ENCODE measurements at places on chromosomes 13 and 19.
A peak's percentile ranks its signal among the peaks of the same experiment; 100 is the strongest.

GRCh38 chr13:67232384-67232783 lies 2.2 kb upstream of the PCDH9 start:
- no peak for DNase-seq

GRCh38 chr13:113489549-113490495 lies 689 bp downstream of the DCUN1D2 start:
- DNase-seq, result no peak

- no peak for DNase-seq
Observed at GRCh38 chr19:42531313-42531712, 3.0 kb upstream of the CEACAM1 start.

DNA sequence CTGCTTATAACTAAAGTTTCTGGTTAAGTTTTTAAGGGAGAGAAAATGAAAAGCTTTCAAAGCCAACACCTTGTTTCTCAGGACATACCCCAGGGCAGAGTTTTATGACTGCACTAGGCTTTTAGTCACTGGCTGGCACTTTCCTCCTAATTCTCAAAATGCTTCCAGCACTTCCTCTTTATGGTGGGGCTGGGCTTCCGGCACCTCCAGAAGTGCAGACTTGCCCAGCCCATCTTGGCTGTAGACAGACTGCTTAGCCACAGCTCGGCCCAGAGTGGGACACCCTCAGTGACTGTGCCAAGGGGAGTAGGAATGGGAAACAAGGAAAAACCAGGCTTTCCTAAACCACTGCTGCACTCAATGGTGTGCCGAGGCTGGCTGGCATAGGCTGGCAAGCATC lies 23.2 kb upstream of the GTF3A start:
- no peak for DNase-seq

- DNase-seq, result no peak
Observed at GRCh38 chr19:35262101-35262761, 6.5 kb upstream of the USF2 start.

DNA sequence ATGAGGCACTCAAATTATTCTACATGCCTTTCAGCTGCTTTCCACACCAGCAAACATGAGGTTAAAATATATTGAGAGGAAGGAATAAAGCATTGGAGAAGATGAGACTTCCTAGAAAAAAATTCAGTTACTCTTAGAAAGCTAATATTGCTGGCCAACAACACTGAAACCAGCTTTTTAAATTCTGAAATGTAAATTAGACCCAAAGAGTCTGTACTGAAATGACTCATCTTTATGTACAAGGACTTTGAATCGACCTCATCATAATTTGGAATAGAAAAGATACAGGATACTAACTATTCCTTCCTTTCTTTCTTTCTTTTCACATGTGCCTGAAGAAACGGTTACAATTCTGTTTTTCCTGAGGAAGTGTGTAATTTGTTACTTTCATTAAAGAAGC lies 6.5 kb upstream of the HSPH1 start:
- DNase-seq, result no peak

DNA sequence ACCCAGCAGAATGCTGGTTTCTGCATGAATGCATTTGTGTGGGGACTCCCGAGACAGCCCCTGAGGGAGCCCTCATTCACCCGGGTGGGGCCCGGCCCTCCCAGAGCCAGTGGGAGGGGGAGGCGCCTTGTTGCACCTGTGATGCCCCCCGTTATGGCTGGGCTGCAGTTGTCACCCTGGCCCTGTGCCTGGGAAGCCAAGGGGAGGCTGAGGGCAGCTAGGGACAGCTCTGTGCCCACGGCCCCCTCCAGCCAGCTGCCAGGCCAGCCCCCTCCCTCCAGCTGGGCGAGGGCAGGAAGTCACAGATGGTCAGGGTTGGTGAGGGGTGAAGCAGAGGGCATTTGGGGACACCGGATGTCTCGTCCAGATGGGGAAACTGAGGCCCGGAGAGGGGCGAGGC lies 26.1 kb downstream of the NFIC start:
- no peak for DNase-seq

DNA sequence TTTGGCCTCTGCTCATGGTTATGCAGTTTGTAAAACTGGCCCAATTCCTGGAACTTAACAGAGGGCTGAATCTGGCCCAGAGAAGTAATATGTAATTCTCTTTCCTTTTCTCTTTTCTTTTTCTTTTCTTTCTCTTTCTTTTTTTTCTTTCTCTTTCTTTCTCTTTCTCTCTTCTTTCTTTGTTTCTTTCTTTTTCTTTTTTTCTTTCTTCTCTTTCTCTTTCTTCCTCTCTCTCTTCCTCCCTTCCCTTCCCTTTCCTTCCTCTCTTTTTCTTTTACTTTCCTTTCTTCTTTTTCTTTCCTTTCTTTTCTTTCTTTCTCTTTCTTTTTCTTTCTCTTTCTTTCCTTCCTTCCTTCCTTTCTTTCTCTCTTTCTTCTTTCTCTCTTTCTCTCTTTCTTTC lies 88.8 kb upstream of the SLITRK5 start:
- no peak for DNase-seq

- no peak for DNase-seq
Observed at GRCh38 chr19:9453953-9454352, 18.6 kb upstream of the ZNF266 start.

DNA sequence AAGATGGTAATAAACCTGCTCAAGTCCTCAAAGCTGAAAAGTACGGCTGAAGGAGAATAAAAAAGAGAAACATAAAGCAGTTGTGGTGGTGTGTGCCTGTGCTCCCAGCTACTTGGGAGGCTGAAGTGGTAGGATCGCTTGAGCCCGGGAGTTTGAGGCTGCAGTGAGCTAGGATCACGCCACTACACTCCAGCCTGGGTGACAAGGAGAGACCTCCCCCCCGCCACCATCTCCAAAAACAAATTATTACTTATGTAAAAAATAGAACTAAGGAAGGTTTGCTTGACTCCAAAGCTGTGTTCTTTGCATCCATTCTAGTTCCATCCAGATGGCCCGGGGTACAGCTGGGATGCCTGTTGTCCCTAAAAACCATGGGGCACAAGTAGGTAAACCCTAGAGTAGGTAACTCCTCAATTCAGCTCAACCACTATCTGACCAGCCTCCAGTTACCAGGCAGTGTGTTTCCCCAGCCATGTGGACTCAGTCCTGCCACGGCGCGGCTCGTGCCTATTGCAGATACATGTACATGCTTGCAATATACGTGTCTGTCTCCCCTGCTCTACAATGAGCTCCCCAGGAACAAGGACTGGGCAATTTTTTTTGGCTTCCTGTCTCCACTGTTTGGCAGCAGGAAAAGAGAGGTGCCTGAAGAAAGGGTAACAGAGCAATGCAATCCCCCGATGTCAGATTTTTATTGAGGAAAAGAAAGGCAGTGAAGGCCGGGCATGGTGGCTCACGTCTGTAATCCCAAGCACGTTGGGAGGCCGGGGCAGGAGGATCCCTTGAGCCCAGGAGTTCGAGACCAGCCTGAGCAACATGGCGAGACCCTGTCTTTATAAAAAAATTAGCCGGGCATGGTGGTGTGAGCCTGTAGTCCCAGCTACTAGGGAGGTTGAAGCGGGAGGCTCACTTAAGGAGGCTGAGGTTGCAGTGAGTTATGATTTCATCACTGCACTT lies 101.3 kb downstream of the GNG7 start:
- no peak for DNase-seq

DNA sequence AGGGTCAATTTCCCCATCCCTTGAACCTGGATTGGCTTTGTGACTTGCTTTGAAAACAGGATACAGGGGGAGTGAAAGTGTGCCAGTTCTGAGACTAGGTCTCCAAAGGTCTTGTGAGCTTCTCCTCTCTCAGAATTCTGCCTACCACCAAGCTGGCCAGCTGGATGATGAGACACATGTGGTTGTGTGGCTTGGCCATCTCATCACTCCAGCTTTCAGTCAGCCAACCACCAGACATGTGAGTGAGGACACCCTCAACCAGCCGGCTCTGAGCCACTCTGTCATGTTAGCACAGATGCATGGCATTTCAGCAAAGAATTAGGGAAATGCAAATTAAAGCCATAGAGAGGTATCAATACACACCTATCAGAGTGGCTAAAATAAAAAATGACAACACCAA lies 29.5 kb downstream of the ENOX1 start:
- no peak for DNase-seq

GRCh38 chr13:44224450-44225149 lies 149.0 kb upstream of the SERP2 start:
- DNase-seq, result no peak

DNA sequence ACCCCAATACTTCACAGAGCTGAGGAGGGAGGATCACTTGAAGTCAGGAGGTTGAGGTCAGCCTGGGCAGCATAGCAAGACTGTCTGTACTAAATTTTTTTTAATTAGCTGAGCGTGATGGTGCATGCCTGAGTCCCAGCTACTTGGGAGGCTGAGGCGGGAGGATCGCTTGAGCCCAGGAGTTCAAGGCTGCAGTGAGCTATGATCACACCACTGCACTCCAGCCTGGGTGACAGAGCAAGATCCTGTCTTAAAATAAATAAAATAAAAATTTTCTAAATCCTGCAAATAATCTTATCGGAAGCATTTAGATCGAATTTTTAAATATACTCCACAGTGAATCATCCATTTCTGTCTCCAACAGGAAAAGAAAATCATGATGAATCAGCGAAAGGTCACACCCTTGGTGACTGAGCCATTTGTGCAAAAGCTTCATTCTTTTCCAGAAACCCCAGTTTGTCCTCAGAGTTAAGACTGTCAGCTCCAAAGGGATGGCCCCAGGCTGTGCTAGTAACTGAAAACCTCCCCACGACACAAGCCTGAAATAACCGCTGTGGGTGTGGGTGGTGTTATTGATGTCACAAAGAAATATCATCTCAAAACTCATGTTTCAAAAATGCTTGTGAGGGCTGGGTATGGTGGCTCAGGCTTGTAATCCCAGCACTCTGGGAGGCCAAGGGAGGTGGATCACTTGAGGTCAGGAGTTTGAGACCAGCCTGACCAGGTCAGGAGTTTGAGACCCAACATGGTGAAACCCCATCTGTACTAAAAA lies 167.6 kb downstream of the PTPRS start:
- DNase-seq, result no peak

GRCh38 chr13:91904597-91904996 lies 506.2 kb downstream of the GPC5 start:
- DNase-seq, result no peak

DNA sequence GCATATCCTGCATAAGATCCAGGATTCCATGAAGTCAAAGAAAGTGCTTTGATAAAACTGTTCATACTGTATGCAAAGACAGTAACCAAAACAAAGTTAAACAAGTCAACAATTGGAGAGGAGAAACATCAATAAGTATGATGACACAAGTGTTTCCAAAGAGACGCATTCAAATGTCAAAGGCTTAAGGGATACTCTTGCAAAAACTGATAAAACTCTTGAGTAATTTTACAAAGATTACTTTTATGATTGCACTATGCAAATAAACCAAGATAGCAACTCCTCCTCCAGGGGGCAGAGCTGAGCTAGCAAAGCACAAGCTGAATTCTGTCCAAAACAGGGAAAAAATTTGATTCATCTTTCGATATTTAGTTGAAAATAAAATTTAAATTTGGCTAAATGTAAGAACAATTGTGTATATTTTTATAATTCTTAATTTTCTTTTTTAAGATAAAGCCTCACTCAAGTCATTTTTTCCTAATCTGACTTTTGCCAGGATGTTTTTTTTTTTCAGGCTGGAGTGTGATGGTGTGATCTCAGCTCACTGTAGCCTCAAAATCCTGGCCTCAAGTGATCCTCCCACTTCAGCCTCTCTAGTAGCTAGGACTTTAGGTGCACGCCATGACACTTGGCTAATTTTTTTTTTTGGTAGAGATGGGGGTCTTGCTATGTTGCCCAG lies 84.0 kb downstream of the MZT1 start:
- DNase-seq, result peak; percentile 12

DNA sequence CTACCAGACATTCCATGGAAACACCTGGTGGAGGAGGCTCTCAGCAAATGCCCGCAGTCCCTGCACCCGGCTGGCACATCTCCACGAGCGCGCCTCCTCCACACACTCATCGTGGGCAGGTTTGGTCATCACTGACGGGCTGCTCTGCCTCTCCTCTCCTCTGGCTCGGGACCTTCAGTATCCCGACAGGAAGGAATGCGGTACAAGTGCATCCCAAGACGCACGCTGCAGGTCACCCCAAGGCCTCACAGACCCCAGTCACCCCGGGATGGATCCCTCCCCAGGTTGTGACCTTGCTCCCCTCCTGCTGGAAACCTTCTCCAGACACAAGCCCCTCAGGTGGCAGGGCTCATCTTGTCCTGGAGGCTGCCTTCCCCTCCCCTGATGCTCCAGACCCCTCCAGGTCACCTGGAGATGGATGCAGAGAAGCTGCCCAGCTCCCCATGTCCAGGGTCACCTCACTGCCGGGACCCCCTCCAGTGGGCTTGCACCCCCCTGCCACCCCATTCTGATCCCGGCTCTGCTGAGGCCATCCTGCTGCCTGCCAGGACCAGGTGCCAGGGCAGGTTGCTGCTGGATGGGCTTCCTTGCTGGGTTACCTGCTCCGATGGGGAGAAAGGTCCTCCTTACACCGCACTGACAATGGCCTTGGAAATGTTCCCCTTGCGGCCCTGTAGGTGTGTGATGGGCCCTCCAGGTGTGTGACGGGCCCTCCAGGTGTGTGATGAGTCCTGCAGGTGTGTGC lies 29.9 kb downstream of the C13orf46 start:
- DNase-seq, result no peak

DNA sequence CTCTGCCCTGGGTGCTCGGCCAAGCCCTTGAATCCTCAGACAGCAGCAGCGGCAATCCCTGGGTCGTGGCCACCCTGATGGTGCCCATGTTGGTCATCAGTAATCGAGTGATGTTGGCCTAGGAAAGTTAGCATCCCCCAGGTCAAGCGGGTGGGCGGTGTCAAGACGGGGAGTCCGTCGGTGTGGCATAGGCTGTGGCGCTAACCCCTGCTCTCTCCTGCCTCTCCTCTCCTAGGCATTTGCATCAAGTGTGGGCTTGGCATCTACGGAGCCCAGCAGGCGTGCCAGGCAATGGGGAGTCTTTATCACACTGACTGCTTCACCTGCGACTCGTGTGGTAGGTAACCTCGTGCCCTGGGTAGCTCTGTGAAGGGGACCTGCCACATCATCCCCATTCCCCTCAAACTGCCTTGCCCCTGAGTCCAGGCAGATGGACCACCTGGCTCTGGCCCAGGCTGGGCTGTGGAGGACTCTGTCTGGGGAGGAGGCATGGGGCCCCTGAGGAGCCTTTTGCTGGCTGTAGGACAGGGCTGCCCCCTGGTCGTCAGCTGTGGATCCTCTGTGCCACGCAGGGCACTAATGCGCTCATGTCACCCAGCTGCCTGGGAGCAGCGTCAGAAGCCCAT lies 8.7 kb downstream of the WTIP start:
- DNase-seq, result no peak

DNA sequence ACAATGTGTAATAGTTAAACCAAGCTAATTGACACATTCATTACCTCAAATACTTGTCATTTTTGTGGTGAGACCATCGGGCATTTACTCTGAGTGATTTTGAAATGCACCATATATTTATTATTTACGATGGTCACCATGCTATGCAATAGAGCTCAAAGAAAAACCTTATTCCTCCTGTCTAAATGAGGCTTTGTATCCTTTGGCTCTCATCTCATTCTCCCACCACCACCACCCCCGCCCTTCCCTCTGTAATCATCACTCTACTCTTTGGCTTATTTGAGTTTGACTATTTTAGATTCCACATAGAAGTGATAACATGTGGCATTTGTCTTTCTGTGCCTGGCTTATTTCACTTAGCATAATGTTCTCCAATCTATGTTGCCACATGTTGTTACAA lies 124.9 kb downstream of the CYSLTR2 start:
- no peak for DNase-seq

All from GM12864 (cell line).